ENCODE measurements at places on chromosomes 4 and X. TPM values are rescaled to one million over a fixed set of nuclear protein-coding genes. Genes with fewer than 3 reads are reported as not detected.

The PASD1 gene
- not detected for total RNA-seq

DNA sequence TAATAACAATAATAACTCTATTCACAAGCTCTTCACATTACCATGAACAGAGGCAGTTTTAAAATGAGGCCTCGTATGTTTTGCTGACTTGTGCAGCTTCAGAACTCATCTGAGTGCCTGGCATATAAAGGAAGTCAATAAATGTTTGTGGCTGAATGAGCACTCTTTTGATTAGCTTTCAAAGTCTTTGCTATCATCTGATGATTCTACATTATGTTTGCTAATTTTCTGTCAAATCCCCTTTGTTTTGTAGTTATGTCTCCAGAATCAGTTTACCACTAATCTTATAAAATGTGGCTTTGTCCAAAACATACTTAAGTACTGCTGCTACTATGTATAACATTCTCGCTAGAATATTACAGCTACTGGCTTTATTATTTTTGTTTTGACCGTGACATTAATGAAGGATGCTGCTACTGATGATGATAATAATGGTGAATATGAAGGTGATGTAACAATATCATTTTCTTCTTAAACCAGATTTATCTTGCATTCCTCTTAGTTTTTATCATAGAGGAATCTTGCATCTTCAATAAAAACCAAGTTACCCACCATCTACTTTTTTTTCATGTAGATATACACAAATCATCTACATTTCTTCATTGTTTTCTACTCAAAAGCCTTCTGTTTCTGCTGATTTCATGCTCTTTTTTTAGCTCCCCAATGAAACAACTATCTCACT is 384.5 kb downstream of the NAF1 start:
- no peak for DNase-seq

GRCh38 chr4:72969976-72970375 is 99.5 kb downstream of the COX18 start:
- DNase-seq = no peak

DNA sequence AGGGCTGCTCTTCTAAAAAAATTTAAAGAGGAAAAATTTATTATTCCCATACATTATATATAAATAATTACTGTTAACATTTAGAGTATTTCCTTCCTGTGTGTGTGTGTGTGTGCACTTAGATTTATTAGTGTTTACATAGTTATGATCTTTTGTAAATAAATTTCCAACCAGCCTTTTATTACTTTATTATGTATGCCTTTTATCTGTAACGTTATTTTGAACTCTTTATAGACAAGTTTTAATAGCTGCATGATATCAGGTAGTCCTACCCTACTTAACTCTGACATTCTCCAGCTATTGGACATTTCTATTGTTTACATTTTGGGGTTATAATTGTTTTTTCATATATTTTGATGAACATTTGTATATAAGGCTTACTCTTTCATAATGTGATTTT is 8.8 kb downstream of the THAP9 start:
- DNase-seq = no peak

GRCh38 chrX:54423161-54423888 is 16.9 kb upstream of the TSR2 start:
- peak; percentile 2 for DNase-seq

The SEC31A gene
- 523 TPM for total RNA-seq

The CT47B1 gene
- not detected for total RNA-seq

The AWAT2 gene
- not detected for total RNA-seq

DNA sequence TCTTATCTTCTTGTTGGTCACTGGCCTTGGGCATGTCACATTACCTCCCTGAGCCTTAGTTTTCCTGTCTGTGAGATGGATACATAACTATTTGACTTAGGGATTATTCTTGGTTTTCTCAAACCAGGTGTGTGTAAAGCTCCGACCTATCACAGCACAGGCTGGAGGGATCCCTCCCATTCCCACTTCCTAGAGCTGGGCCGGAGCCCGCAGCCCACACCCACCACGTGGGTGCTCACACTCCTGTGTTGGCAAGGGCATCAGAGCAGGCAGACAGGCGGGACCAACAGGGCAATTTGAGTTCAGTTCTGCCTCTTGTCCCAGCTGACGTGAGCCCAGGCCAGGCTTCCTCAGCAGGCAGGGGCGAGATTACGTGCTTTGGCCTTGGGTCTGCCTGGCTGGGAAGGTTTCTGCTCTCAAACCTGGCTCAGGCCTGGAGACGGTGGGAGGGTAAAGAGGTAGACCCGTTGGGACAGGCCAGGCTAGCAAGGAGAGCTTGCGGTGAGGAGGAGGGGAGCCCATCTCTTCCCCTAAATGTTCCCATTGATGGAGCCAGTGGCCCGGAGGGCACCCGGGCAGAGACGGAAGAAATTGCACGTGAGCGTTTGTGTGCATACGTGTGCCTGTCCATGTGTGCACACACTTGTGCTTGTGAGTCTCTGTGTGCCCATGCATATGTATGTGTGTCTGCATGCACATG is 734 bp upstream of the SH3TC1 start:
- no peak for DNase-seq

DNA sequence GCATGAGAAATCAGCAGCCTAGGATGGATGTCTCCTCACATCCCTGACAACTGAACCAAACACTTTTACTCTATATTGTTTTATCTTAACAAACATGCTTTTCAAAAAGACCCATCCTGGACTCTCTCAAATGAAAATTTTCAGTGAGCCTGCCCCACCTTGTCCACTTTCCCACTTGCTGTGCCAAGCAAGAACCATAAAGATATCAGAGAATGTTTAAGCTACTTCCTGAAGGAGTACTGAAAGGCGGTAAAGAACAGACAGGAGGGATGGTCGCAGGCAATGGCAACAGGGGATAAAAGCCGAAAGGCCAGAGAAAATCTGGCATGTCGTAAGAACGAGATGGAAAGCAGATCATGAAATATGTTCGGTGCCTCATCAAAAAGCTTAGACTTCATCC is 10.5 kb downstream of the APBB2 start:
- DNase-seq = no peak

The MAGEB17 gene
- not detected for total RNA-seq

DNA sequence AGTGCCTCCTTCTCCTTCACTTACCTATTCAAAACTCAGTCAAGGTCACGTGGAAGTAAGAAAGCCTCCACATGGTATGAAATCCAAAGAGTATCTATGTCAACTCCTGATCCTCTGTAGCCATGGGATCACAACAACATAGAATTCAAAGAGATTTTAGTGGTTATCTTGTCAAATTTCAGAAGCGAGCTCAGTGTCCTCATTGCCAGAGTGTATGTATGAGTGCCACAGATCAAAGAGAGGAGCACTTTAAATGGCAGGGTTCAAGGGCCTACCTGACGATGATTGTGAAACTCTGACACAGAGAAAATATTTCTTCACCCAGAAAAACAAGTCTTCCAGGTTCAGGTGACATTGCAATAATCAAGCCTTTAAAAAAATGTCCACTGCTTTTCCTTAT is 1.2 kb upstream of the ACE2 start:
- DNase-seq = no peak
